ENCODE measurements at places on chromosomes 5 and 9.

- no peak for DNase-seq
Observed at GRCh38 chr5:157193699-157194424, 13.2 kb downstream of the ITK start.

DNA sequence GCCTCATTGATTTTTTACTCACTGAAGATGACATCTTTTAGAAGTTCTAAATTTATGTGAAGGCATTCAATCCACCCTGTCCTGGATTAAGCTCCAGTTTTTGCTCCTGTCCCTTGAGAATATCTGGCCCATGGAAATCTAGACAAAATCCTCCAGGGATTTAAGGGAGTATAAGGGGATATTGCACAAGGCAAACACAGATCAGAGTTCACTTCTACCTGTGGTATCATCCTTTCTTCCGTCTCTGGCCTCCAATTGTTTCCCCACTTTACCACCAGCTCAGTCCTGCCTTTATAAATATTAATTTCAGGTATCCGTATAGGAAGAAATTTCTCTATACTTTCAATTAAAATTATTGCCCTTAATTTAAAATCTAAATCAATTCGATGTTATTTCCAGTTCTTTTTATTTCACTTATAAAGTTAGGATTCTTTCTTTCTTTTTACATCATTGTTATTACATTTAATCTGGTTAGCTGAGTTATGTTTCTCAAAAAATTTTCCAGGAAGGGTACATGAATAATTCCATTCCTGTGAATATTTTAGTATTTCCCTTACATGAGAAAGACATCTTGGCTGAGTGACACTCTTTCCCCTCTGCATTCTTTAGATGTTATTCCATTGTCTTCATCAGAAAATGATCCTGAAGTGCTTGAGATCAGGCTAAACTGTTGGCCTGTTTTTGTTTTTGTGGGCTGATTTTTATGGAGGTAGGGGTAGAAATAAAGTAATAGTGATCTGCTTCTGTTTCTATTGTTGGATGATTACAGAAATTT is 194.3 kb upstream of the MAP3K1 start:
- DNase-seq, result no peak

DNA sequence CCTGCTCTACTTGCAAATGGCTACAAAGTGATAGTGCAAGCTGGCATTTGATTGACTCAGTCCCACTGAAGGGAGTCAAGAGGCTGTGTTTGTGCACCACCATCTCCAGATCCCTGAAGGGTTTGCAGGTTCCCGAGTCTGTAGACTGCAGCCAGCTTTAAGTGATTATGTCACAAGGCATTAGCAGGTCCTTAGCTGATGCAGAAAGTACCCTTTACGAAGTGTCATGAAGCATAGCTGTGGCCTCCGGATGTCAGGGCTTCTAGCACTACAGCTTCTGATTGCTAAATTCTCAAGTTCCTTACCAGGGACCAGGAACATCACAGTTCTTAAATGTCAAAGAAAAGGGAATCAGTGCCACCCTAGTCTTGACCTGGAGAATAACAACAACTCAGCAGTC is 311.3 kb upstream of the TRPC7 start:
- DNase-seq, result no peak

- DNase-seq, result no peak
Observed at GRCh38 chr5:170404398-170404797, 15.2 kb upstream of the KCNMB1 start.

DNA sequence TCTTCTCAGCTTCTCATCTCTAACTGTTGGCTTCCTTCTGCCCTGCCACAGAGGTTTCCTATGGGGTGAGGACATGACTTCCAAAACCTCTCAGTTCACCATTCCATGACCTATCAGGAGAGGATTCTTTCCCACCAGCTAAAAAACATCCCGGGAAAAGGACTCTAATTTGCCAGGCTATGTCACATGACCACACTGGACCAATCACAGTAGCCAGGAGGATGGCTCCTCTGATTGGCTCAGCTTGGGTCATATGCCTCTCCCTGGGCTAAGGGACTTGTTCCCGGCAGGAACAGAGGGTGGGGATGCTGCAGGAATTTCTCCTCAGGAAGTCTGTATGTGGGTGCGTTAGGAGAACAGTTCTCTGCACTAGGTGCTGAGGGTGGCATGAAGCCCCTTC is 40.3 kb upstream of the XPA start:
- no peak for DNase-seq

- DNase-seq, result no peak
Observed at GRCh38 chr9:105864248-105864898, 170.0 kb downstream of the TMEM38B start.

- DNase-seq, result no peak
Observed at GRCh38 chr5:152259702-152260101, 145.4 kb downstream of the NMUR2 start.

DNA sequence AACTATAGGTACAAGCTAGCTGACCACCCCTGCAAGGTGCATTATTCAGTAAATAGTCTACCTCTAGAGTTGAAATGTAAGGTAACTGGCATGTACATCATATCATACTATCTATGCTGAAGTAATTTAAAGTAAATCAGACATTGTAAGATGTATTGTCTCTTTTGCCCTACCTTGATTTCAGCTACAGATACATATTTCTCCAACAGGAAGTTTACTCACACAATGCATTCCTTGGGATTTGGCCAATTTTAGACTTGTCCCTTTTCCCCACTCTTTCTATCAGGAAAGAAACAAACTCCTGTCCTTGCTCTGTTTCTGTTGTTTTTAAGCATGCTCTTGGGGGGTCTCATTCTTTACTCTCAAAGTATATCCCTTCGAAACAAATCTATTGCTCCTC is 58.5 kb upstream of the TSLP start:
- no peak for DNase-seq

DNA sequence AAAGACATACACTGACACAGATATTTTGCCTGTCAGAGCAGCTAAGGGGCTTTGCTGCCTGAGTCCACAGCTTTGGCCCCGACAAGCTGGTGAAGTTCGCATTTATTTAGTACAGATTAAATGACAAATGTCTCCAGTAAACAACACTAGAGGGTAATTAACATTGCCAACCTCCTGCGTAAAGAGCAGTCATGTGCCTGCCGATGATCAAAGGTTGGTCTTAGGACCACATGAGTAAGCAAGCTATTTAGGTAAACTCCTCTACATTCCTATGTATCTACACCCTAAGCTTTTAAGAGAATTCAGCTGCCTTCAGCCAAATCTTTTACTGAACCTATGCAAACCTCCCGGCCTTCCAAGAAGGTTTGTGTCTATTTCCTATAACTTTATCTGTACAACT is 73.0 kb upstream of the PJA2 start:
- no peak for DNase-seq

DNA sequence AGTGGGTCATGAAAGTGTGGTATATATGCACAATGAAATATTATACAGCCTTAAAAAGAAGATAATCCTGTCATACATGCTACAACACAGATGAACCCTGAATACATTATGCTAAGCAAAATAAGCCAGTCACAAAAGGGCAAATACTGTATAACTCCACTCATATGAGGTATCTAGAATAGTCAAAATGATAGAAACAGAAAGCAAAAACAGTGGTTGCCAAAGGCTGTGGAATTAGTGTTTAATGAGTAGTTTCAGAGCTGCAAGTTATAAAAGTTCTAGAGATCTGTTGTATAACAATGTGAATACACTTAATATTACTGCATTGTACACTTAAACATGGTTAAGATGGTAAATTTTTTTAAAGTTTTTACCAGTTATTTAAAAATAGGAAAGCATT is 135.0 kb downstream of the OXCT1 start:
- no peak for DNase-seq

GRCh38 chr5:160727296-160727997 is 124.6 kb downstream of the ATP10B start:
- DNase-seq, result no peak

DNA sequence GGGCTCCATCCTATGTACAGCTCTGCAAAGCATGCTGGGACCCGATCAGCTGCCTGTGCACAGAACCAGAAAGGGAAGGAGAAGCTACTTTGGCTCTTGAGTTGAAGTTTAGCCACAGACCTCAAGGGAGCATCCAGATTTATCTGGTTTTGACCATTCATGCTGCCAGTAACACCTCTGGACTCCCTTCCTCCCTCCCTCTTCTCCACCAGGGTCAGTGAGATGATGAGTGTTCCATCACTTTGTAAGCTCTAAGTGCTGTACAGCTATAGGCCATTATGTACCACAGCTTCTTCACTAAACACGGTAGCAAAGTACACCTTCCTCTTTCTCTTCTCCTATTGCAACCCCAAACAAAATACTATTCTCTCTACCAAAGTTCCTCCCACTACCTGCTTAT is 77.9 kb downstream of the GLIS3 start:
- no peak for DNase-seq

DNA sequence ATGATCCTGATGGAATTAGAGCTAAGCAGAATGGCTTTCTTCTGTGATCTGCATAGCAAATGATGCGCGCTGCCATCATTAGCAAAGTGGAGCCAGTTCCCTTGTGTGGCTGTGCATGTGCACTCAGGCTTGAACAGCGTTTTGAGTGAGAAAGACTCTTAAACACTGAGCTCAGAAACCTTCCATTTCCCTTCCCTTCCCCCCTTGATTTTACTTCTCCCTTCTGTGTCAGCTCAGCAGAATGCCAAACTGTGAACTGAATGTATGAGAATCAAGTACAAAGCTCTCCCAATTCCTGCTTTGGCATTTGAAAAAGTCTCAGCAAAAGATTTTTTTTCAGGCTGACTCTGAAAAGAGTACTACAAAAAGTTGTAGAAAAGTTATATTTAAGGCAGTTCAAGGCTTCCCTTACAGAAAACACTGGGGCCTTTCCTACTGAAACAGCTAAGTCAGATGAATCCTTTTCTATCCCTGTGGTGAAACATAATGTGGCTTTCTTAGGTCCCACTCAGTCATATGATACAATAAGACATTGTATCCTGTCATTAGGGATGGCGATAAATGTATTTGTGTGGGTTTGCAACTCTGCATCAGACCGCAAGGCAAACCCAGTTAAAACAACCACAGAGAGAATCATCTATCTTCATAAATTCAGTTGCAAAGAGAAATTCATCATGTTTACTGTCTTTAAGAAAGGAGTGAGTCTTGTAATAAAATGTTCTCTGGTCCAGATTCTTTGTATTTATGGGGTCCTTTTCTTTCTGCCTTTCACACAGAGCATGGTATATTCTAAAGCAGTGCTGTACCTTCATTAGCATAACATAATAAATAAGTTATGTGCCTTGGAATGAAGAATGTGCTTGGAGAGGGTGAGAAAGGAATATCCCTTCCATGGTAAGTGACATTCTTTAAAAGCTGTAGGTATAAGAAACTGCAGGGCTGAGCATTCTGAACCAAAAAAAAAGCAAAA is 222.6 kb downstream of the CAAP1 start:
- DNase-seq, result no peak
